ENCODE measurements at places on chromosomes 4 and X. TPM values are rescaled to one million over a fixed set of nuclear protein-coding genes. Genes with fewer than 3 reads are reported as not detected.

The ZMYM3 gene
- total RNA-seq = 25.8 TPM

The QRFPR gene
- total RNA-seq = not detected

The CSAG1 gene
- total RNA-seq = not detected

The CXorf66 gene
- not detected for total RNA-seq

The TEX13D gene
- not detected for total RNA-seq

The NMU gene
- not detected for total RNA-seq

The CRLF2 gene
- total RNA-seq = 0.51 TPM

The KLHL13 gene
- total RNA-seq = 2.2 TPM

The CPEB2 gene
- 5.3 TPM for total RNA-seq

The PAGE5 gene
- not detected for total RNA-seq

The SERPINA7 gene
- not detected for total RNA-seq

The TMSB15A gene
- total RNA-seq = not detected

The TRMT10A gene
- total RNA-seq = 8.0 TPM

The UNC5C gene
- not detected for total RNA-seq

The POU3F4 gene
- not detected for total RNA-seq

The BMPR1B gene
- total RNA-seq = not detected

The BEX3 gene
- 35.1 TPM for total RNA-seq

The EFHC2 gene
- total RNA-seq = 0.20 TPM

The ZC4H2 gene
- total RNA-seq = 10.7 TPM

The KCNE5 gene
- 0.34 TPM for total RNA-seq

The MAGED4 gene
- total RNA-seq = 1.6 TPM

The SAGE1 gene
- total RNA-seq = not detected

The NAA11 gene
- not detected for total RNA-seq
